ENCODE measurements at places on chromosomes 12 and 14.

DNA sequence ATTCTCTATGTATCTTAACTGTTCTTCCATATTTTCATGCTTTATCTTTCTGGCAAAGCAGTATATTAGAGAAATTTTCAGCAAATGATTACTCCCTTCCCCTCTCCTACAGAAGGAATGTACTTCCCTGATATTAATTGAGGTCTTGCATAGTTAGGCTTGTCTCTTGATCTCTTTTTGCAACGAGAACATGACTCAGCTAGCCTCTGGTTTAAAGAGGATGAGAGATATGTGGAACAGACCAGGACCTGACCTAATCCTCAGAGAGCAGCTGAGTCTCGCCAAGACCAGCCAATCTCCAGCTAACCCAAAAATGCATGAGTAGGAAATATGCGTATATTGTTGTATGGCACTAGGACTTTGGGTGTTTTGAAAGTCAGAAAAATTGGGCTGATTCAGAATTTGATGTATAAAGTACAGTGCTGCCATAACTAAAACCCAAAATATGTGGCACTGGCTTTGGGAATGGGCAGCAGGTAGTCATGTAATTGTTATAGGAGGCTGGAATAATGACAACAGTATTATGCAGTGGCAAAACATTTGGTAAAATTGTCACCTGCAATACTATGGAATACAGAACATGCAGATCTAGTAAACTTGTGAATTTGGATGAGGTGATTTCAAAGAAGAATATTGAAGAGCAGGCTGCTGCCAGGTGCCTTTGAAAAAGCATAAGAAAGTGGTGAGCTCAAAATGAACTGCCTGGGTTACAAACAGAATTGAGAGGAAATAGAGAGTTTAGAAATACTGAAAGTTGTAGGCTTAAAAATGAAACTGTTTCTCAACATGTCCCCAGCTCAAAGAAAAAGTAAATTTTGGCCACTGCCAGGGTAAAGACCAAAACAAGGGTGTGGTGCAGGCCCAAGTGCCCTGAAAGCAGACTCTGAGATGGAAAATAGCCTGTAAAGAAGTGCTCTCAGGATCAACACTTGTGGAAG is 9.3 kb upstream of the USP15 start:
- DNase-seq: no peak

GRCh38 chr12:22304341-22304740 is 30.2 kb downstream of the ST8SIA1 start:
- DNase-seq: no peak

DNA sequence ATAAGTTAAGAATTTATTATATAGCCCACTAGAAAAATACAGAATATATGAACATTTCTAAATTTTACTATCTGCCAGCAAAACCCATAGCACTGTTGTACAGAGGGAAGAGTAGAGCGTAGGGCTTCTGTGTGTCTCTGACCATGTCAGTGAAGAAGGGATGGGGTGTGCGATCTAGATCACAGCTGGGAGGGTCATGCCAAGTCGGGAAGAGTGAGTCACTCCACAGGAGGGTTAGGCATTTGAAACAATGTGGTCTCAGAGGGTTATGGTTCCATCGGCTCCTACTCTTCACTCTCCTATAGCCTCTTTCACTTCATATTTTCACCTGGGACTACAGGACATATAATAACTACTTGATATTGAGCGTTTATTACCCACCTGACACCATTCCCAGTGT is 185.1 kb upstream of the DDHD1 start:
- DNase-seq: no peak

GRCh38 chr14:60681271-60681670 is 32.0 kb upstream of the SIX1 start:
- DNase-seq: no peak

DNA sequence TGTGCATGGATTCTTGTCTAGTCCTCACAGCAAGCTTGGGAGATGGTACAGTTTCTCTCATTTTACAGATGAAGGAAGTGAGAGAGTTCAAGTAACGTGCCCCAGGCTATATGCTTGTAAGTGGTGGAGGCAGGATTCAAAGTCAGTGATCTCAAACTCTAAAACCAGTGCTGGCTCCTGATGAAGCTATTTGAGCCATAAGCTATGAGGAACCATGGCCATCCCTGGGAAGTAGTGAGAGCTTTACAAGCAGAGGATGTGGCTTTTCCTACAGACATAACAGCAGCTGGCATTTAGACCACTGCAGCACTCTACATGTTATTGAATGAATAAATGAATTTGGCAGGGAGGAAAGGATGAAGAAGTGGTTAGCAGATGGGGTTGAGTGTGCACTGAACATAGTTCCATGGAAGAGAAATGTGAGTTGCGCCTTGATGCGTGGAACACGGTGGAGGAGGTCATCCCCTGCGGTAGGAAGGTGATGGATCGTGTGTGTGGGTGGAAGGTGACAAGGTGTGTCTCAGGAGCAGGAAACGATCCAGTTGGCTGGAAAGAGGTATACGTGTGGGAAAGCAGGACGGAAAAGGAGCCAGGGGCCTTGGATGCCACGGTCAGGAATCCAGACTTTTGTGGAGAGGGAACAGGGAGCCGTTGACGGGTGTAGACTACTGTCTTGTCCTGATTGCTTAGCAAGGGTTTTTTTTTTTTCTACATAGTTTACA is 65.2 kb downstream of the RFX4 start:
- DNase-seq: no peak

- peak; percentile 90 for DNase-seq
These were observed 20.6 kb downstream of the MAPK1IP1L start for GRCh38 chr14:55071870-55072640.

DNA sequence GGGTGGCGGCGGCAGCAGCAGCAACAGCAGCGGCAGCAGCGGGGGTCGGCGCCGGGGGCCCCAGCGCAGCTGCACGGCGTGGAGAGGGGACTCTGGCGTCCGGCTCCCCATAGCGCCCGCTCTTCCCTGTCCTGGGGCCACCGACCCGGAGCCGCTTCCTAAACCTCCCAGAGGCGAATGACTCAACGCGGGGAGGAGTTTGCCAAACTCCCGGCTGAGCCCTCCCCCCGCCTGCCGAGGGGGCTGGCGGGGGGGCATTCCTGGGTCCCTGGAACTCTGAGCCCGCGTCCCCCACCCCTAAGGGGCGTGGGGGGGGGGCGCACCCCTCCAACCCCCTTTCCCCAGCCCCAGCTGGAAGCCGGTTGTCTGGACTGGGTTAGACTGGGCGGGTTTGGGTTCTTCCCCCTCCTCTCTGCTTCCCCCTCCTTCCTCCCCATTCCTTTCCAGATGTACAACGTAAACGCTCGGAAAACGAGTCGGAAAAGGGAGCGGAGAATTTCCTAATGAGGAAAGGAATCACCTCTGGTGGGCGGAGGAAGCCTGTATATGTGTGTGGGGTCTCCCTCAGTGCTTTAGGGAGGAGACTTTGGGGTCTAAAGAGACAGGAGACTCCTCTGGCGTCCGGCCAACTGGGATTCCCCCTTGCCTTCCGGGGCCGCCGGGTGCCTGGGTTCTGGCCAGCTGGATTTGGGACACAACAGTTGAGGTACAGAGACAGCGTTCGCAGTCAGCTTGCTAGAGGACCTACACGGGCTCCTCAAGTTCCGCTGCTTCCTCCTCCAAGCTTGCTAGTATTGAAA is at the start of gene ITGA5:
ITGA5 (minus strand) TSS at position 179 of the 800 bp plus-strand sequence; CDS start at position 111, 68 bp downstream.
- DNase-seq: peak; percentile 64

- no peak for DNase-seq
These were observed 18.3 kb downstream of the NINJ2 start for GRCh38 chr12:644818-645552.
